A549 treated with GW870086 at 1 μM for 4 hours (cell line): ENCODE measurements at places on chromosomes 4 and X. TPM values are rescaled to one million over a fixed set of nuclear protein-coding genes. Genes with fewer than 3 reads are reported as not detected.

GLRB gene
- total RNA-seq = 0.66 to 0.85 TPM (median 0.74 TPM) in 5 replicates

FAM9B gene
- total RNA-seq = 0.10 TPM in 1 of 5 replicates, not detected in the others

USP27X gene
- total RNA-seq = 3.3 to 4.3 TPM (median 4.1 TPM) in 5 replicates

OPRPN gene
- total RNA-seq = not detected in 5 replicates

ZIC3 gene
- not detected in 5 replicates for total RNA-seq
